ENCODE measurements at places on chromosomes 4 and X. TPM values are rescaled to one million over a fixed set of nuclear protein-coding genes. Genes with fewer than 3 reads are reported as not detected.

NDST3 gene
- total RNA-seq = not detected

DNA sequence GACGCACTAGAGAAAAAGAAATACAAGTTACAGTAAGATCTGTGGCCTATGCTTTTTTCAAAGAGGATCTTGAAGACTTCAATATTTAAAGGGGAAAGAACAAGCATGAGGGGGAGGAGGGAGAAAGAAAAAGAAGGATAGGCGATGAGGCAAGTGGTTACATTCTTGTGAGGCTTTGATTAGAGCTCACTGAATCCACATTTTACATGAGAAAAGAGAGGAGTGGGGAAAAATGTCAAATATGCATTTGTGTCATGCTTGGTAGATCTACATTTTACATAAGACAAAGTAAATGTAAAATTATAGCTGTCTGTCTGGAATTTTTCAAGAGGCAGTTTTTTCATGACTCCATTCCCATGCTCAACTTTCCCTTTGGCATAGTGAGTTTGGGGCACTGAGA, 965.9 kb downstream of the FSTL5 start:
- no peak for DNase-seq

COMMD8 gene
- 17.8 TPM for total RNA-seq

- DNase-seq = no peak
Measured at GRCh38 chr4:9898596-9899305, 117.3 kb downstream of the DRD5 start.

SRPX2 gene
- not detected for total RNA-seq

DNA sequence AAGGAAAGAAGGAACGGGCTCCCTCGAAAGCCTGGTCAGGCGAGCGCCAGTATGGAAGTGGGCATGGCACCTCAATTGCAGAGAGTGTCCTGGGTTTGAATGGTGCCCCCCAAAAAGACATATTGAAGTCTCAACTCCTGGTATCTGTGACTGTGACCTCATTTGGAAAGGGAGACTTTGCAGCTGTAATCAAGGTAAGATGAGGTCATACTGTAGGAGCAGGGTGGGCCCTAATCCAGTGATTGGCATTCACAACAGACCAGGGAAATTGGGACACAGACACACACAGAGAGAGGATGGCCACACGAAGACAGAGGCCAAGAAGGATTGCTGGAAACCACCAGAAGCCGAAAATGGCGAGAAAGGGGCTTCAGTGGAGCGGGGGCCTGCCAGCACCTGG, 6.4 kb downstream of the ZFP92 start:
- DNase-seq = no peak

IL1RAPL1 gene
- total RNA-seq = not detected

DNA sequence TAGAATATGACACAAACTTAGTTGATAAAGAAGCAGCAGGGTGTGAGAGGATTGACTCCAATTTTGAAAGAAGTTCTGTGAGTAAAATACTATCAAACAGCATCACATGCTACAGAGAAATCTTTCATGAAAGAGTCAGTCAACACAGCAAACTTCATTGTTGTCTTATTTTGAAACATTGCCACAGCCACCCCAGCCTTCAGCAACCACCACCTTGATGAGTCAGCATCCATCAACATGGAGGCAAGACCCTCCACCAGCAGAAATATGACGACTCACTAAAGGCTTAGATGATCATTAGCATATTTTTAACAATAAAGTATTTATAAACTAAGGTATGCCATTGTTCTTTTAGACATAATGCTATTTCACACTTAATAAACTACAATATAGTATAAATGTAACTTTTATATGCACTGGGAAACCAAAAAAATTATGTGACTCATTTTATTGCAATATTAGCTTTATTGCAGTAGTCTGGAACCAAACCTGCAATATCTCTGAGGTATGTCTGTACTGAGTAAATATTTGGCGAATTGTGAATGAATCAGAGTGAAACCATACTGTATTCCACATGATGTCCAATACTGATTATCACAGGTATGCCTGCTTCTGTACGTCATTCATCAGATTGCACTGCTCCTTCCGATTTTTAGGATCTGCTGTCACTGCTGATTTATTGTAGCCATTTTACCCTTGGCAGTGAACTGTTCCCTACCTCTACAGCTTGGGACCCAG, 11.6 kb downstream of the FRMPD4 start:
- no peak for DNase-seq

ZDHHC15 gene
- 0.28 TPM for total RNA-seq

GRCh38 chr4:159944477-159944876, 841.6 kb downstream of the RAPGEF2 start:
- no peak for DNase-seq

All from activated CD4-positive, alpha-beta T cell treated with anti-CD3 and anti-CD28 coated beads, Interleukin-2, amount 10 ng/mL, durations not matched to agents 24 days and 14 days (primary cell).